ENCODE measurements at places on chromosomes 7 and 10. TPM values are rescaled to one million over a fixed set of nuclear protein-coding genes. Genes with fewer than 3 reads are reported as not detected.

DNA sequence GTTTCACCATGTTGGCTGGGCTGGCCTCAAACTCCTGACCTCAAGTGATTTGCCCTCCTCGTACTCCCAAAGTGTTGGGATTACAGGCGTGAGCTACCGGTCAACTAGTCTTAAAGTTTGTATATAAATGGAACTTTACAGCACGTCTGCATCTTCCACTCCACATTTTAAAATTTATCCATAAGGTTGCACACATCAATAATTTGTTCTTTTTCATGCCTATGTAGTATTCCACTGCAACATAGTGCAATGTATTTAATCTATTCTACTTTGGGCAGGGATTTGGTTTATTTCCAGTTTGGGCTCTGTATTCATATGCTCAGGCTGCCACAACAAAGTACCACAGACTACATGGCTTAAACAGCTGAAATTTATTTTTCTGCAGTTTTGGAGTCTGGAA is 90.0 kb downstream of the NPTX2 start:
- no peaks in the 10 kb centered on the region for H3K36me3 ChIP-seq
- H3K4me3 ChIP-seq: no peak overlapping the region

DNA sequence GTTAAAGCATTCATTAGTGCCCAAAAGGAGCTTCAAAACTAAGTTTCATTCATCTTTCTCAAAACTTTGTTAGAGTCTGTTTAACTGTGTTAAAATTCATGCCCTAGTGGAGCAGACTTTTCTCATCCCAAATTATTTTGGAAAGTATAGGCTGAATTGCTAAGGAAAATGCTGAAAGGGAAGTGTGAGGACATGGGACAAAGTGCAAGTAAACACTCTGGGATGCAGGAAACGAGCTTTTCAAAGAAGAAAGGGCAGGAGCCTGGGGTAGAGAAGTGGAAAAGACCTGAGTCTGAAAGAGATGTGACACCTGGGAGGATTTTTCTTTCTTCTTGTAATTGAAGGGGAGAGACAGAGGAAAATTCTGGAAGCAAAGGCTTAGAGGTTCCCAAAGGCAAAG is 93.1 kb upstream of the ANKRD1 start:
- H3K4me1 ChIP-seq: no peaks in the 10 kb centered on the region
- no peak overlapping the region for H3K27ac ChIP-seq
- no peak overlapping the region for H3K4me3 ChIP-seq
- no peaks in the 10 kb centered on the region for H3K27me3 ChIP-seq
- no peaks in the 10 kb centered on the region for H3K36me3 ChIP-seq

GRCh38 chr10:103225939-103226338 is 19.7 kb upstream of the RPEL1 start:
- H3K4me3 ChIP-seq: no peak overlapping the region
- H3K36me3 ChIP-seq: no peaks in the 10 kb centered on the region
- H3K27me3 ChIP-seq: no peaks in the 10 kb centered on the region
- peaks cover 24% of the 10 kb centered on the region for H3K4me1 ChIP-seq
- DNase-seq: no peak

DNA sequence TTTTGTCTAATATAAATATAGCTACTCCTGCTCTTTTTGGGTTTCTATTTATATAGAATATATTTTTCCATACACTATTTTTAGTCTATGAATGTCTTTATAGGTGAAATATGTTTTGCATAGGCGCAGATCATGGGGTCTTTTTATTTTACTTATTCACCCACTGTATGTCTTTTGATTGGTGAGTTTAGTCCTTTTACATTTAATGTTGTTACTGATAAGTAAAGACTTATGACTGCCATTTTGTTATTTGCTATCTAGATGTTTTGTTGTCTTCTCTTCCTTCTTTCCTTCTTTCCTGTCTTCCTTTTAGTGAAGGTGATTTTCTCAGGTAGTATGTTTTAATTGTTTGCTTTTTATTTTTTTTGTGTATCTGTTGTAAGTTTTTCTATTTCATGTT is 276.8 kb upstream of the CNTNAP2 start:
- no peak for DNase-seq
- H3K27me3 ChIP-seq: no peaks in the 10 kb centered on the region
- H3K27ac ChIP-seq: no peak overlapping the region

DNA sequence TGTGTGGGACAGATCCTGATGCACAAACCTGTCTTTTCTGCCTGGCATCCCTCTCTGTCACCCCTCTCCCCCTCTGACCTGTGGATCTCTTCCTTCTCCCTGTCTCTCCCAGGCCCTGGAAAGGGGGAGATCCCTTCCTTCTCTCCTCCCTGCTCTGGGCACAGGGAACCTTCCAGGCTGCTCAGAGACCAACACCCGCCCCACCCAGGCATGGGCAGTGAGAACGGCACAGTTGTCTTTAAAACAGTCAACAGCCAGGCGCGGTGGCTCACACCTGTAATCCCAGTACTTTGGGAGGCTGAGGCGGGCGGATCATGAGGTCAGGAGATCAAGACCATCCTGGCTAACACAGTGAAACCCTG is 34.7 kb downstream of the KCNH2 start:
- peaks cover 7% of the 10 kb centered on the region for H3K27me3 ChIP-seq
- DNase-seq: no peak
- peaks cover 21% of the 10 kb centered on the region for H3K4me1 ChIP-seq
- no peak overlapping the region for H3K27ac ChIP-seq
- peaks cover 3% of the 10 kb centered on the region for H3K36me3 ChIP-seq
- H3K4me3 ChIP-seq: no peak overlapping the region

DNA sequence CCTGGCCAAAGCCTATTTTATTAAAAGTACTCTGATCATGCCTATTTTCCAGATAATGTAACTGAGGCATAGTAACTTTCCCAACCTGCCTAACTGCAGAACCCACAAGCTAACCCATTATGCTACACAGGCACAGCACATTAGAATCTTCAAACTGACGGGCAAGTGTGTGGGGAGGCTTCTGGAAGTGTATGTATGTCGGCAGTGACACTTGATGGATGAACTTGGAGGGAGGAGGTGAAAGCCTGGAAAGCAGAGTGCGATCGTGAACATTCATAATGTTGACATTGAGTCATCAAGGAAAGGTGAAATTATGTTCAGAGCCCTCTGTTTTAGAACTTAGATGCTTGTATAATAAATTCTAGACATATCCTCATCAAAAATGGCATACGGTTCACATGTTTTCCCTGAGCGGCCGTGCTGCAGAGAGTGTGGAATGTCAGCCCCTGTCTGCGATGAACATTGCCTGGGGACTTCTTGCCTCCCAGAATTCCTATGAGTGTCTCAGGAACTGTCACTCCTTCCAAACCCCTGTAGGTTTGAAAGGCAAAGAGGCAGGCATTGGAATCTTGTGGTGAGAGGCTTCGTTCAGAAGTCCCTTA is 102.4 kb downstream of the SLIT1 start:
- no peak overlapping the region for H3K27ac ChIP-seq
- no peak for DNase-seq
- H3K4me3 ChIP-seq: no peak overlapping the region
- peaks cover 7% of the 10 kb centered on the region for H3K27me3 ChIP-seq

DNA sequence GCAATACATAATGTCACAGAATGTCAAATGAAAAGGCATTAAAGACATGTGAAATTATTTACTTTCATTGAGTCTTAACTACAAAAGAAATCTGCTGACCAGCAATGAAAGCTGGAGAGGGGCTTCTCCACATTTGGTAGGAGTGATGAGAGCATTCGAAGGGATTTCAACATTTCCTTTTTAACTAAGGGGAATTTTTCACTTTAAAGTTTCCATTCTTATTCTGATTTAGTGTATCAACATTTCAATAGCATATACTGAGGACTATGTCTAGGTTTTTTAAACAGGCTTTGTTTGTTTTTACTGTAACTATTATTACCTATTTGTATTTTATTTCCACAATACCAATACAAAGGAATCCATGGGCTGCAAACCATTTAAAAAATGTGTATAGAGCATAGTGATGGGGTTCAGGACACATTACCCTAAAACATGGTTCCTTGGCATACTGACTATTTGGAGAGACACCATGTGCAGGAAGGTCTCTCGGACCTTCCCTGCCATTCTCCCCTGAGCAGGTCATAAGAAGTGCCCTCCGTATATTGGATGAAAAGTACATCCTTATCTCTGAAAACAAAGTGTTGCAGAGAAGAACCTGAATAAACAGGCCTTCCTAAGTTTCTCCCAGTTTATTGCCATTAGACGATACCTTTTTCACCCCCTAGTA is 278.7 kb downstream of the DOCK4 start:
- H3K4me1 ChIP-seq: no peaks in the 10 kb centered on the region
- H3K36me3 ChIP-seq: no peaks in the 10 kb centered on the region
- no peak for DNase-seq
- no peaks in the 10 kb centered on the region for H3K27me3 ChIP-seq

- no peaks in the 10 kb centered on the region for H3K36me3 ChIP-seq
- DNase-seq: no peak
- no peak overlapping the region for H3K27ac ChIP-seq
- H3K27me3 ChIP-seq: no peaks in the 10 kb centered on the region
- H3K4me3 ChIP-seq: no peak overlapping the region
Measured at GRCh38 chr7:76405738-76406137, 3.8 kb downstream of the SSC4D start.

C10orf53 gene
- polyA plus RNA-seq: not detected

DNA sequence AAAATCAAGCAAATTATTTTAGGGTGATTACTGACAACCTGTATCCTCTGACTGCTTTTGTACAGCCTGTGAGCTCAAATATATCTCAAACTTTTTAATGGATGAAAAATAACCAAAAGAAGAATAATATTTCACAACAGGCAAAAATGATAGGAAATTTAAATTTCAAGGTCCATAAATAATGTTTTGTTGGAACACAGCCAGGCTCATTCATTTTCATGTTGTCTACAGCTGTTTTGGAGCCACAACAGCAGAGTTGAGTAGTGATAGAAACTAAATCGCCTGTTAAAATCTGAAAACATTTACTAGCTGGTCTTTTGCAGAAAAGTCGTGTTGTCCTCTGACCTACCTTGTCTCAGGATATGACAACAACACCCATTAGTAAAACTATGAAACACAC is 75.9 kb downstream of the GLI3 start:
- H3K27me3 ChIP-seq: no peaks in the 10 kb centered on the region
- H3K4me3 ChIP-seq: no peak overlapping the region
- no peaks in the 10 kb centered on the region for H3K4me1 ChIP-seq
- no peak overlapping the region for H3K27ac ChIP-seq

- H3K27ac ChIP-seq: no peak overlapping the region
- DNase-seq: no peak
- no peak overlapping the region for H3K4me3 ChIP-seq
- H3K4me1 ChIP-seq: peaks cover 10% of the 10 kb centered on the region
- no peaks in the 10 kb centered on the region for H3K27me3 ChIP-seq
- H3K36me3 ChIP-seq: no peaks in the 10 kb centered on the region
Measured at GRCh38 chr10:5585517-5586206, 60.9 kb downstream of the CALML3 start.

DNA sequence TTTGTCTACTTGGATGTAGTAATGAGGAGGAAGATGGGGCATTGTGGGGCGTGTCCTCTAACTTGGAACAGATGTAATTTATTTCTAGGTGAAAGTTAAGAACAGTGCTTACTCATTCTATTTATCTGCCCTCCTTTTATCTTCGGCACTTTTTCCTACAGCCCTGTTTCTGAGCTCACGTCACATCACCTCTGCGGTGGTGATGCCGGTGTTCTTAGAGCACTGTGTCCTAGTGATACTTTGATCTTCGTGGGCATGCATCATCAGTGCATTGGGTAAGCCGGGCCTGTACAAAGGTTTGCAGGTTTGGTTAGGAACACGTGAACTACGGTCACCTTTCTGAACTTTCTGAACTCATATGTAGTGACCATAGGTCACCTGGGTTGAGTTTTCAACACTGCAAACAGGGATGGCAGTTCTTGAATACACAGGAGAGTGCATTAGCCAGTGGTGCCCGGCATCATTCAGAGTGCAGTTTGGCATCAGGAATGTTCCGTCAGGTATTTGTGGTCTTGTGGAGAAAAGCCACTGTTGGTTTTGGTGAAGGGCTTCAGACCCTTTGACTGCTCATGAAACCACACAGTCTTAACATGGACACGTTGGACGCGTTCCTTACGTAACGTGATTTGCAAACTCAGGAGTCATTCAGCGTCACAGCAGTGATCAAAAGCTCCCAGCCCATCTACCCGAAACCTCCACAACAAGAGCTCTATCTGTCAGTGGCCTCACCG is 5.6 kb downstream of the POR start:
- H3K27ac ChIP-seq: no peak overlapping the region
- no peak overlapping the region for H3K4me3 ChIP-seq
- H3K4me1 ChIP-seq: peaks cover 3% of the 10 kb centered on the region
- no peaks in the 10 kb centered on the region for H3K27me3 ChIP-seq
- DNase-seq: peak; percentile 97

- no peaks in the 10 kb centered on the region for H3K36me3 ChIP-seq
- DNase-seq: no peak
- no peaks in the 10 kb centered on the region for H3K27me3 ChIP-seq
- H3K27ac ChIP-seq: no peak overlapping the region
- no peak overlapping the region for H3K4me3 ChIP-seq
Measured at GRCh38 chr10:79250259-79250658, 97.0 kb upstream of the PPIF start.

- H3K27me3 ChIP-seq: no peaks in the 10 kb centered on the region
- no peaks in the 10 kb centered on the region for H3K36me3 ChIP-seq
- no peak for DNase-seq
- no peak overlapping the region for H3K4me3 ChIP-seq
- H3K27ac ChIP-seq: no peak overlapping the region
Measured at GRCh38 chr7:151313857-151314256, 27.8 kb upstream of the NUB1 start.

GRCh38 chr7:125561006-125561405 is 631.4 kb upstream of the POT1 start:
- H3K4me1 ChIP-seq: no peaks in the 10 kb centered on the region
- H3K27me3 ChIP-seq: no peaks in the 10 kb centered on the region
- H3K27ac ChIP-seq: no peak overlapping the region
- DNase-seq: no peak
- no peaks in the 10 kb centered on the region for H3K36me3 ChIP-seq

DNA sequence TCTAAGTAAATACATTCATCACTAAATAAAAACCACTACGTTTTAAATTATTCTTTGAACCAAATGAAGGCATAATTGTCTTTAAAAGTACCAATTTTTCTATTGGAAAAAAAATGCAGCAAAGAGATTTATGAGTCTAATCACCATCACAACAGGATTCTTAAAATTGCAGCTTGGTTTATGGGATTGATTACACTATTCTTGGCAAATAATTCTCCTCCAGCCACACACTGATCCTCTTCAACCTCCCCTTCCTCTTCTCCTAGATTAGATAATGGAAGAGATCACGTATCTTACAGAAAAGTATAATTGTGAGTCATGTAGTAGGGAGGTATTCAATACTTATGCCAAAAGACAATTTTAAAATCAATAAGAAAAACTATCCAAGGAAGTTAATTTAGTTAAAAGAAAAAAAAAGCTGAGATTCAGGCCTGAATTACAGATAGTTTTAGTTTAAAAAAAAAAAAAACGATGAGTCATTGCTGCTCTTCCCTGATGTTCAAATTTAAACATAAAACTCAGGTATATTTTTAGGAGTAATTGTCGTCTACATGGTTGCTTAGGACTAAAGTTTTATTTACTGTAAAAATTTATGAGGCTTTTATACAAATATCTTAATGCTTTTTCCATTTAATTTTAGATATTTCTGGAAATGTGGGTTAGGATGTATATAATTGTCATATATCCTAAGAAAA is 133.7 kb upstream of the CDK1 start:
- no peak overlapping the region for H3K4me3 ChIP-seq
- H3K4me1 ChIP-seq: no peaks in the 10 kb centered on the region
- no peak for DNase-seq
- no peak overlapping the region for H3K27ac ChIP-seq
- no peaks in the 10 kb centered on the region for H3K36me3 ChIP-seq
- no peaks in the 10 kb centered on the region for H3K27me3 ChIP-seq

PAX4 gene
- polyA plus RNA-seq: 0.31 TPM
